ENCODE measurements at places on chromosomes 11 and 22.

GRCh38 chr11:63573881-63574855, 11.0 kb upstream of the PLAAT2 start:
- peak; percentile 27 for DNase-seq

GRCh38 chr11:126589492-126589803, 234.0 kb downstream of the ST3GAL4 start:
- DNase-seq, result peak; percentile 88

- DNase-seq, result no peak
Observed at GRCh38 chr11:10891151-10891720, 33.4 kb upstream of the ZBED5 start.

DNA sequence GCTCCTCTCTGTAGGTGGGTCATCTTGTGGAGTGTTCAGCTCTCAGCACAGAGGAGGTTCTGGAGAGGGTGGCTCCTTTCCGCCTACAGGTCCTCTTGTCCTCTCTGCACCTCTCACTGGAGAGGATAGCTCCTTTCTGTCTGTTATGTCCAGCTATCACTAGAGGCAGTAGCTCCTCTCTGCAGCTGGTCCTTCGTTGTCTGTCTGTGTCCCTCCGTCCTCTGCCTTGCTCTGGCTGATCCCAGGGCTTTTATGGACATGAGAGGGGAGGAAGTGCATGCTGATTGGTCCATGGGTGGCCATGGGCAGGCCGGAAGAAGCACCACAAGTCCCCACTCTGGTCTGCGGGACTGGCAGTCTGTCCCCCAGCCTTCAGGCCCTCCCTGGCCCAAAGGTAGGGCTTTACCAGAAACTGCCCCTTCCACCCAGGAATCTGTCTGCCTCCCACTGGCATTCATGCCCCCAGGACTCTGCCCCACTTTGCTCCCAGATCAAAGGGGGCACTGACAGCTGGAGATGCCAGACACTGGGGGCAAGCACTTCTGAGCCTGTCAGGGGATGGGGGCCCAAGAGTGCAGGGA, 38.6 kb upstream of the CALCB start:
- no peak for DNase-seq

DNA sequence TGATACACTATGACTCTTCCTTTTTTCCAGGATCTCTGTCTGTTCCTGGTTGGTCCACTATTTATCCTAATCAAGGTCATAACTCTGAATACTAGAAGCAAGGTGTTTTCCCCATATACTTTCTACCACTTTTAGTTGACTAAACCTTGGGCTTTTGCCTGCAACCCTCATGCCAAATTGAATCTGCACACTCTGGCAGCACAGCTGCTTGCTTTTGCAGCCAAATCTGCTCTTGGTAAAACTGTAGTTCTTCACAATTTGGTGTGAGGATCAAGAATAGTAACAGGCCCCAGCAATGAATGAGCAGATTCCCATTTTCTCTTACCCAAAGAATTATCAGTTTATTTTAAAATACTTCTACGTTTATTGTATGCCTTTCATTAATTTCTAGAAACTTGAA, 586.5 kb upstream of the CNTN5 start:
- DNase-seq, result no peak

GRCh38 chr11:104324276-104324675, 160.3 kb upstream of the PDGFD start:
- no peak for DNase-seq

GRCh38 chr11:134764367-134764766, 352.3 kb upstream of the B3GAT1 start:
- DNase-seq, result no peak

DNA sequence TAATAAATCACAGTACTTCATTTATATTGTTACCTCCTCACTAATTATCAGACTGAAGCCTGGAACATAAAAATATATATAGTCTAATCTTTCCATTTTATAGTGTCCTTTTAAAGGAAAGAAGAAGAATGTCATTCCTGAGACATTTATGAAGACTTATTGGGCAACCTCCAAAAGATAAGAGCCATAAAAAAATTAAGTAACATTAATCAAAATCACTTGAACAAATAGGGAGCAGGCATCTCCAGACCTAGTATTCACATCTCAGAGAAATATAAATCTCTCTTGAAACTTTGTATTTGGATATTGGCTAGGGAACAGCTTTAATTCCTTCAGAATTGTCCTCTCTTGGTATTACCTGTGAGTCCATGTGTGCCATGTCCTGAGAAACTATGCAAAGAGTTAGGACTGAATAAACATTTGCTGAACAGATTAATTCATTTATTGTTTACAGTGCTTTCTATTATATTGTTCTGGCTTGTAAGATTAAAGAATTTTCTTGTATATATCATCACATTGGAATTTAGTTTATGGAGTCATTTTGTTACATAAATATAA, 530.5 kb upstream of the LRRC4C start:
- no peak for DNase-seq

DNA sequence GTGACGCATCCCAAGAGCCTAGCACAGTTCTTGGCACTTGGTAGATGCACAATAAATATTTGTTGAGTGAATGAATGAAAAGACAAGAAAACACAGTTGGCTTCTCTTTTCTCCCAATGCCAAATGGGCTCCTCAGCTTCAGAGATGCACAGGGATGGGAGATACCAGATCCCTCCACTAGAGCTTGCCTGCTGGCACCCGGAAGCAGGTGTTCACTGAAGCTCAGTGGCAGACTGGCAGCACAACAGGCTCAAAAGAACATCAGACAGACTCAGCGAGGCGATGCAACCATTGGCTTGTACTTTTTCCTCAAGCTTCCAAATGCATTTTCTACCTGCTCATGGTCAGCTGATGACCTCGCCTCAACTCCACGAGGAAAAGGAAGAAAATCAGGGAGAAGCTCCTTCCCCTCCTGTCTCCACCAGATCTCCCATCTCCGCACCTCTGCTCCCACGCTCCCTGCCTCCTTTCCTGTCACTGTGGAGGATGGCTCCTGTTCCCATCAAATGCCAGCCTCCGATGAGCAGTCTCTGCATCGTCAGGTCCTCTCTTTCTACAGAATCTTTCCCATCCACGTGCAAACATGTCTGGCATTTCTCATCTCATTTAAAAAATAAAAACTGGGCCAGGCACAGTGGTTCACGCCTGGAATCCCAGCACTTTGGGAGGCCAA, 5.8 kb downstream of the RAPSN start:
- no peak for DNase-seq

DNA sequence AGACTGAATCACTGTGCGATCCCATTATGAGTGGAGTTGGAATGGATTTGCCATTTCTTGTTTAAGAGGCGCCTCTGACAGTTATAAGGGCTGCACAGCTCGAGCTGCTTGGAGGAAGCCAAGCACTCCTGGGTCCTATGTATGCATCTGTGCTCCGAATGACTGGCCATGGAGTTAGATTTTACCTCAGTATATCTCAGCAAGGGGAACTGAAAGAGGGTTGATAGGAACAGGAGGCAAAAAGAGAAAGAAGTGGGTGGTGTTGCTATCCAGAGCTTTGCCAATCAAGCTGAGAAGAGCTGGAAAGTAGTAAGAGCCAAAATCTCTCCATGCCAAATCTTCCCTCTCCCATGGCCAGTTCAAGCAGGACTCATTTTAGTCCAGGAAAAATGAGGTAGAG, 632.0 kb upstream of the KIRREL3 start:
- no peak for DNase-seq

GRCh38 chr11:75341612-75342011, 9.8 kb downstream of the ARRB1 start:
- no peak for DNase-seq

DNA sequence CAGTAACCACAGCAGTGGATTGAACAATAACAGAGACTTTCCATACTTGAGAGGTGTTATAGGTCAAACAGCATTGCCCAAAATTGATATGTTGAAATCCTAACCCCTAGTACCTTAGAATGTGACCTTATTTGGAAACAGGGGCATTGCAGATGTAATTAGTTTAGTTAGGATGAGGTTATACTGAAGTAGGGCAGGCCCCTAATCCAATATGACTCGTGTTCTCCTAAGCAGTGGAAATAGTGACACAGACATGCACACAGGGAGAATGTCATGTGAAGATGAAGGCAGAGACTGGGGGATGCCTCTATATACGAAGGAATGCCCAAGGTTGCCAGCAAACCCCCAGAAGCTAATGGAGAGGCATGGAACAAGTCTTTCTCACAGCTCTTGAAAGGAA, 270.5 kb downstream of the TENM4 start:
- DNase-seq, result no peak

- DNase-seq, result no peak
Observed at GRCh38 chr11:89235083-89235482, 57.4 kb downstream of the TYR start.

DNA sequence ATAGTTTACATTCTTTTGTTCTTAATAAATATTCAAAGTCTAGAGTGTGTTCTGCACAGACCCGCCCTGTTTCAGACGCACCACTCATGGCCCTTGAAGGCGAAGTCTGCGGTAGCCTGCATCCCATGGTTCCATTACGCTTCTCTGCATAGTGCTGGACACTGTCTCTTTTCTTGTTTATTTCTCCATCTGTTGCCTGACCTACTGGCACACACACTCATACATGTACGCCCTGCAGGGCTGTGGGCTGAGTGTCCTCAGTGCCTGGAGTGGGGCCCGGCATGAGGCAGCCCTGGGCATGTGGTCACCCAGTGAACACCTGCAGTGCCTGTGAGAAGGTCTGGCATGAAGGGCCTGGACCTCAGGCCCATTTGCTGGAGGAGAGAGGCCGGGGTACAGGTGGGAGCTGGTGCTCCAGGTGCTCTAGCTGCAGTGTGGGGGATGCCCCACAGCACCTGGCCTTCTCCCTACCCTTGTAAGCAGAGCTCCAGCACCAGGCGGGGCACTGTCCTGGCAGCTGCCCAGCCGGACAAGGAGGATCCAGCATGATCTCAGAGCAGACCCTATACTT, 404.1 kb downstream of the TBC1D22A start:
- DNase-seq, result no peak

DNA sequence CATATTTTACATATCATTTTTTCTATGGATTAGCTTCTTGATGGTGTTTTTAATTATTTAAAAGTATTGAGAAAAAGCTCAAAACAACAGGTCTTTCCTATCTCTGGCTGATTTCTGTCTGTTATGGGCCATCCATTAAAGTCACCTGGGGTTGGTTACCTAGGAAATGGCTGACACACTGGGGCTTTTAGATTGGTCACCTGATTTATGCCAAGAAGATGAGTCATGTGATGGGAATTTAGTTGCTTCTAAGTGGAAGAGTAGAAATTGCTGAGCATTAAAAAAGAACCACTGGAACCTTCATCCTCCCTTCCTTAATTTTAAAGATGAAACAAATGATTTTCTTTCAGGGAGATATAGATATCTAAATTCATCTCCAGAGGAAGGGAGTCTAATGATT, 48.8 kb upstream of the LARGE1 start:
- DNase-seq, result no peak

DNA sequence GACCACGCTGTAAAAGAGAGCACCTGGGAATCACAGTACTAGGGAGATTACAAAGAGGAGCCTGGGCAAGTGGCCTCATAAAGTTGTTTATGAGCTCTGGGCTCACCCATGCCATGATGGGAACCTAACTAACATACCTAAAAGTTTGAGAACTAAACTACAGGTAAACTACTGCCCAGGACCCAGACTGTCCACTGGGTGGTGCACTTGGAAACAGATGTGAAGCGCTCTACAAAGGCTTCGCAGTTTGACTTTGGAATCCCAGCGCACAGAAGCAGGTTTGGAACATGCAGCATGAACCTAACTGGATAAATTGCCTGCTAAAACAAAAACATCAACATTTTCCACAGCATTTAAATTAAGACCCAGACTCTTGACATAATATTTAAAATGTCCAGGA, 418.6 kb downstream of the FAM181B start:
- no peak for DNase-seq

DNA sequence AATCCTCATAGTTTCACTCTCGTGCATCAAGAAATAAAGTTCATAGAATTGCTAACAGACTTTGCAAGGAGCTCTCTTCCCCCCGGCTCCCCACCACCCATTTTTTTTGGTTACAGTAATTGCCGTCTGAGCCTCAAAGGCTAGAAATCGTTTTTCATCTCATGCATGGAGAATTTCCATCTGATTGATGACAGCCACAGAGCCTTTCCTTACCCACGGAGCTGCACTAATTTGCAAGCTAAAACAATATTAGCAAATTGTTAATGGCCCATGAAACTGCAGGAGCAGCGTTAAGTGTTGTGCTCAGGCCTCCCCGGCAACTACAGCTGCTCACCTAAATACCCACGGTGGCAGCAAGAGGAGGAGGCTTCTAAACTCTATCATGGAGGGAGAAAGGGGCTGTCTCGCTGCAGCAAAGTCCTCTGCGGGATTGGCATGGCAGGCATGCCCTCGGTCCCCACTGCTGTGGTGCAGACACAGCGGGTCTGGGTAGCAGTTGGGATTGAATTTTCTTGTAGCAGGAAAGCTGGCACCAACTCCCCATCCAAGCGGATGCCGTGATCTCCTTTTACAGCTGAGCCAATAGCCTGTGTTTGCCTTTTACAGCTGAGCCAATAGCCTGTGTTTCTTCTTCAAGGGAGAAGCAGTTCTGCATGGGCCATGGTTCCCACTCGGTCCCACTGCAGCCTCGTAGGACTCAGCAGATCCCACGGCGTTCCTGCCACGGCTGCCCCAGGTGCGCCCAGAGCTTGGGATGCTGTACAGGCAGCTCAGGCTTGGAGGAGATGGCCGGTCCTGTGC, 412.3 kb downstream of the BRD1 start:
- peak; percentile 75 for DNase-seq

DNA sequence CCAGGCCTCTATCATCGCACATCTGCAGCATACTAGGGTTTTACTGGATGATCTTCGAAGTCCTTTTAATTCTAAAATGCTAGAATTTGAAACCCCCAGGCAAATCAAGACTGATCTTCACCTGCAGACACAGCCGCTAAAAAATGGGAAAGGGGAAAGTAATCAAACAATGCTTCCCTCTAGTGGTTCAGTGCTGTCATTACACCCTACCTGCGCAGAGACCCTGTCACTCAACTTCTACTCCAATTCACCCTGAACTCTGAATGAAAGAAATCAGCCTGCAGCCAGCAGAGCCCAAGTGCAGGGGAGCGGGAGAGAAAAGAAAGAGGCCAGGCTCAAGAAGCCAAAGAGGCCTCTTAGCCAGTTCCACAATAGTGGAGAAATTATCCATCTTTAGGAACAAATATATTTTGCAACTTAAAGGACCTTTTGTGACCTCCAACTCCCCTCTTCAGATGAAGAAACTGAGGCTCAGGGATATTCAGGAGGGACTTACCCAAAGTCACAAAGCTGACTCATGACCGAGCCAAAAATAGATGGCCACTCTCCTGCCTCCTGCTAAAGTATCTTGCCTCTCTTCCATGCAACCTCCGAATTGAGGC, 33.0 kb downstream of the SERGEF start:
- DNase-seq, result peak; percentile 65

DNA sequence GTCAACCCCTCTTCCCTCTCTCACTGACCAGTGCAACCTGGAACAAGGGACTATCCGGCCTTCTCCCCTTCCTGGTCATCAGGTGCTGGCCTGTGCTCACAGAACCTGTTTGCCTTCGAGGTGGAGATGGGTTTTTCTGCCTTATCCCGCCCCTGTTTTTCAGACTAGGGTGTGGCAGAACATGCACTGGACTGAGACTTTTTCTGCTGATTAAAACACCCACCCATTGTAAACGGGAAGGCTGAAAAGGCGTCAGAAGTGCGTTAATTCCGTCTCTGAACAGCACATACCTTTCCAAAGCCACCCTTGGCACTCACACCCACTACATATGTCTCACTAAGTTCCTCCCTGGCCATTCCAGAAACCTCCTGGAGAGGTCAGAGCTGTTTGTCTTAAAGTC, 4.4 kb upstream of the B3GNT6 start:
- no peak for DNase-seq
